ENCODE measurements at places on chromosomes 2 and 18. TPM values are rescaled to one million over a fixed set of nuclear protein-coding genes. Genes with fewer than 3 reads are reported as not detected.

Gene ATF2
- 29.6 TPM for total RNA-seq

Gene SATB2
- 13.8 TPM for total RNA-seq

Gene KCNIP3
- 3.1 TPM for total RNA-seq

Gene SLC9A4
- total RNA-seq: 0.07 TPM

Gene ZCCHC2
- 17.7 TPM for total RNA-seq

Gene NTSR2
- not detected for total RNA-seq

Gene TCF7L1
- total RNA-seq: 10.3 TPM

Gene TMEM150A
- 9.9 TPM for total RNA-seq

Gene CCT7
- 637 TPM for total RNA-seq

Gene NAB1
- 43.8 TPM for total RNA-seq

Gene PKDCC
- total RNA-seq: 0.84 TPM

Gene ACSL3
- total RNA-seq: 142 TPM

Gene OSR1
- 2.6 TPM for total RNA-seq

Gene UGT1A10
- not detected for total RNA-seq

Gene IHH
- total RNA-seq: 0.17 TPM

Gene ATP8B1
- total RNA-seq: 15.9 TPM

Gene PRKAG3
- total RNA-seq: not detected

Gene HOXD8
- total RNA-seq: 6.0 TPM

Gene PROM2
- 11.9 TPM for total RNA-seq

Gene FOXI3
- total RNA-seq: not detected

Gene DUSP19
- total RNA-seq: 2.9 TPM

Gene TPO
- total RNA-seq: not detected

Gene PSD4
- 12.6 TPM for total RNA-seq

Gene FAM161A
- 7.3 TPM for total RNA-seq

Gene ABCB11
- total RNA-seq: 0.12 TPM

Gene GPR45
- 0.30 TPM for total RNA-seq

Gene CDKL4
- total RNA-seq: 0.27 TPM

Gene OLA1
- 219 TPM for total RNA-seq

Gene PAX3
- not detected for total RNA-seq

Gene SMAD2
- total RNA-seq: 130 TPM

Gene NEURL3
- total RNA-seq: not detected

Data from HCT116 (cell line).